Stimulated activated CD4-positive, alpha-beta T cell treated with anti-CD3 and anti-CD28 coated beads, TNF-alpha, amount 100 ng/mL, for 4 hours (primary cell): ENCODE measurements at places on chromosomes 13 and 19.

- no peak for DNase-seq
Measured at GRCh38 chr13:113765564-113765910, 6.5 kb downstream of the TMEM255B start.

GRCh38 chr13:40060296-40061007 lies 405.0 kb downstream of the COG6 start:
- DNase-seq: no peak

DNA sequence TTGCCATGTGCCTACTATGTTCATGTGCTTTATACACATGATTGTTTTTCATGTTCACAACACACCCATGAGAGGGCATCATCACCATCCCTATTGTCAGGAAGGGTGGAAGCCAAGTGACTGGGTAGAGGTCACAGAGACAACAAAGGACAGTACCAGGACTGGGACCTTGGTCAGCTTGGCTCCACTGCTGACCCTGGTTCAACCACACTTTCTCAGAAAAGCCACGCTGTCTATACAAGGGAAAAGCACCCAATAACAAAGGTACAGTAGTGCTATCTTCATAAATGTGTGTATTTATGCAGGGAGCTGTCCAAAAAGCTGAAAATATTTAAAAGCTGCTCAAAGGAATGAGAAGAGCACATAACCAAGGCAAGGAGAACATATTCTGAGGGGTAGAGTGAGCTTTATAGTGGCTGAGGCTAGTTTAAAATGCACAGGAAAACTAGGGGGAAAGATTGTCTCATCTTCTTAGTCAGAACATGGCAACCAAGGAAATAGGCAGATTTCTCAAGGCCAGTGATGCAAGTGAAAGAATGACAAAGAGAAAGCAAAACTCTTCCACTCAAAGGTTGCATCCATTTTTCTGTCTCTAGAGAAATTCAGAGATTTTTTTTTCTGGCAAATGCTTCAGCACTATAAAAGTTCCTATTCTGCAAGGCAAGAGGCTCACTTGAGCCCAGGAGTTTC lies 415.0 kb downstream of the FOXO1 start:
- no peak for DNase-seq

DNA sequence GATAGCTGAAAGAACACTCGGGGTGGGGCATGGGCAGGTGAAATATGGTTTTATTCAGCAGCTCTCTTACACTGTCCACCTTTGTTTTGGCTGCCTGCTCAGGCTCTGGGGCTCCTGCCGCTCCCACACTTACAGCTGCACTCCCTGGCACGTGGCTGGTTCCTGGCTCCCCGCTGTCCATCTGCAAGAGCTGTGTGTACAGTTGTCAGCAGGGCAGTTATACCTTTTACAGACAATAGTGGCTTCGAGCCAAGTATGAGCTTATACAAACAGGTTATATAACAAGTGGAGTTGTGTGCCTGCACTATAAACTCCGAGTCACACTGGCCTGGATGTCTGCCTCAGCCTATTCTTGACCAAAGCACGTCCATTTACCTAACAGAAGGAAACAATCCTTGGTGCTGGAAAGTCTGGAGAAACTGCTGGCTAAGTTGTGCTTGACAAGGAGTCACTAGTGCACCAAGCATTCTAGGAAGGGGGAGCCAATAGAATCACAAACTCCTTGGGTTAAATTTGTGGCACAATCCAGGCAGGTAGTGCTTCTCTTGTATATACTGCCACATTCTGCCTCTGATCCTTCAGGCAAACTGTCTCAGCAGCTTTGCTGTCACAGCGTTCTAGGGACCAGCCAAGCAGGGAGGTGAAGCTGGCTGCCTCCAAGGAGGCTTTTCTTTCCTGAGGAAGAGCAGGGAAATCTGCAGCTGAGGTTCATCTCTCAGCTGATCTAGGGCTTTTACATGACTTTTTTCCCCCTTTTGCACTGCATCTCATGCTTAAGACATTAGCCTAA lies 68.2 kb downstream of the NHLRC3 start:
- DNase-seq: no peak
